ENCODE measurements at places on chromosomes 4 and X.

GRCh38 chr4:139934057-139934707, 219.8 kb downstream of the MAML3 start:
- DNase-seq, result no peak

DNA sequence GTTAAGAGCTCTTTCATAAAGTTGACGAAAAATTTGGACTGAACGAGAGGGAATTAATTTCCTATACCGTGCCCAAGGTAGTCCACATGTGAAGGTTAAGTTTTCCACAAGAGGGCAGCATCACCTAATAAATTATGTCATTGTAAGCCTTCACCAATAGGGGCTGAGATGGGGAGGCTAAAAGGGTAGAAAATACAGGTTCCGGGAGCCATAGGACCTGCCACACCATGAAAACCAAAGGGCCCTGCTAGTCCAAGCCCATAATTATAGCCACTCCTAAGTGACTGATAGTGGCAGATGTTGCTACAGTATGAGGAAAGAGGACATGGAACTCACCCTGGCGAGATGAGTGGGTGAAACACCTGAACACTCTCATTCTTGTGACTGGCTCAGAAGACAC, 122.2 kb downstream of the SHROOM4 start:
- no peak for DNase-seq

GRCh38 chrX:6782831-6783230, 247.9 kb upstream of the VCX3A start:
- no peak for DNase-seq

- no peak for DNase-seq
Measured at GRCh38 chr4:882646-883045, 49.5 kb downstream of the GAK start.

DNA sequence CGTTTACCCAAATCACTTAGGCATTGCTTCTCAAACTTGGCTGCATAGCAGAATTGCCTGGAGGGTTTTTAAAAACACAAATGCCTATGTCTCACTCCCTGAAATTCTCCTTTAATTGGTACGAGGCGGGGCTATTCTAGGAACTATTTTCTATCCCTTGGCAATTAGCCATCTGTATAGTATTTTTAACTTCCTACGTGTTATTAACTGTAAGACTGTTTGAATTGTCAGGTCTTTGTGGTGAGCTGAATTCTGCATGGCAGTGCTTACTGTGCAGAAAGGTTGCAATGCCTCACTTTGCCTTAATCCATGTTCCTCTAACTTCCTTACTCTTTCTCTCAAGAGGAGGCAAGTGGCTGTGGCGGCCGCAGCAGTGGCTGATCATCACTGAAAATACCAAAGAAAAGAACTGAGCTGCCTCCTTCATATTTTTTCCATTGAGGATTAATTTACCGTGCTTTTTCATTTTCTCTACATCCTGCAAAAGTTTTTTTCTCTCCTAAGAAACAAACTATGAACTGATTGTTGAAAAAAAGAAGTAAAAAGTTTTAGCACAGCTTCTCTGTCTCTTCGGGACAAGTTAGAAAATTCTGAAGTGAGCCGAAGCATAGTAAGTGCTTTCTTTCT, at the start of gene SHROOM3:
TSS of gene SHROOM3 (plus strand) at position 329 of the 627 bp plus-strand sequence. CDS start 824 bp downstream, outside the sequence.
- no peak for DNase-seq

DNA sequence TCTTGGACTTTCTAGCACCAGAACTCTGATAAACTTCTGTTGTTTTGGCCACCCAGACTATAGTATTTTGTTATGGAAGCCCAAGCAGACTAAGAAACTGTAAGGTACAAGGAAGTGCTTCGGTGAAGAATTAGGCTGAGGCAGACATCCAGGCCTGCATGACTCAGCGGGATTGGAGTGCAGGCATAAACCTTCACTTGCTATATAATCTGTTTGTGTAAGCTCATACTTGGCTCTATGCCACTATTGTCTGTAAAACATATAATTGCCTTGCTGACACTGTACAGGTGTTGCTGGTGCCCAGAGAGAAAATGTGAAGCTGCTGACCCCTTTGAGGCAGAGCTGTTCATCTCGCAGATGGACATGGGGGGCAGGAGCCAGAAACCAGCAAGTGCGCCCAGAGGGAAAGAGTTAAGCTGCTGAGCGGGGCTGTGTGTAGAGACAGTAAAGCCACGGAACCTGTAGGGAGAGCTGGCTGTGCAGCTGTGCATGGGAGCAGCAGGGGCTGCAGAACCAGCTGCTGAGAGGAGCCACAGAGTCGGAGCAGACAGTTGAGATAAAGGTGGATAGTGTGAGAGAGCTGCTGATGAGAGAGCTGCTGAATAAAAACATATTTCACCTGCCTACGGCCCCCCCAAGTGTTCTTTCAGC, 96.2 kb downstream of the RBM46 start:
- no peak for DNase-seq

DNA sequence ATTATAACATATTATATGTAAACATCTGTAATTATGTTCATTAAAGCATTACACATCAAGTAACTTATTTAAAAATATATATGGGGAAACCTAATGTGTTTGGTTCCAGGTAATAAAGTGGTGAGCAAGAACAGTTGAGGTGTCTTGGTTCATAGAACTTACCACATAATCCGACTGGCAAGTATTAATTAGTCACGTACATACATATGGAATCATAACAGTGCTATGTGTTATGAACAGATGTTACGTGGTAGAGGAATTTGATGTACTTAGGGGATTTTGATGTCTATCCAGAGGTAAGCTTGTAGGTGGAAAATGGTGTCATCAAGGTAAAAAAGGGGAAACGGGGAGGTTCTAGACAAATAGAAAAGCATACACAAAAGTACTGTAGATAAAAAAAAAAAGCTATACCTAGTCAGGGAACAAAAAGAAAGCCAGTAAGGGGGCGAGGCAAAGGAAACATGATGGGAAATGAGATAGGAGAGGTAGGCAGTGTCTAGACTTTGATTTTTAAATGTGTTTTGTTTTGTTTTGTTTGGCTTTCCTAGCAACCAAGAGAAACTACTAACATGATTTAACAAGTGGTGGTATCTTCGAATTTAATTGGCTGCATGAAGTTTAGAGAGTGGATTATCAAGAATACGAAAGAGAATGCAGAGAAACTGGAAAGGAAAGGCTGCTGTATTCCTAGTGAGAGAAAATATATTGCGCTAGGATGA, 12.6 kb downstream of the DMD start:
- DNase-seq, result no peak

DNA sequence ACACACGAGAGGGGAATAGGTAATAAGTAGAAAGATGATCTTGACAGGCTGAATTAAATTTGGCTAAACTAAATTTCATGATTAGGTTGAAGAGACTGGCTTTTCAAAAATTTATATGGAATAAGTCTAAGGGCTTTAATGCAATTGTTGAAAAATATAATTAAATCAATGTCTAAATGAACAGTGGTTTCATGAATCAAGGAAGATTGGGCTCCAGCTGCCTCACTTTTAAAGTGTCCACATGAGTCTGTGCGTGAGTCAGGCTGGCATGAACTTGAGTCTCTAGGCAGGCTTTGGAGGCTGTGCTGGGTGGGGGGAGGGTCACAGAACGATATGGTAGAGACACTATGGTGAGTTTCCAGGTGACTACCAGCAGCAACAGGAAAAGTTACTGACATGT, 111.9 kb downstream of the SORBS2 start:
- DNase-seq, result no peak

DNA sequence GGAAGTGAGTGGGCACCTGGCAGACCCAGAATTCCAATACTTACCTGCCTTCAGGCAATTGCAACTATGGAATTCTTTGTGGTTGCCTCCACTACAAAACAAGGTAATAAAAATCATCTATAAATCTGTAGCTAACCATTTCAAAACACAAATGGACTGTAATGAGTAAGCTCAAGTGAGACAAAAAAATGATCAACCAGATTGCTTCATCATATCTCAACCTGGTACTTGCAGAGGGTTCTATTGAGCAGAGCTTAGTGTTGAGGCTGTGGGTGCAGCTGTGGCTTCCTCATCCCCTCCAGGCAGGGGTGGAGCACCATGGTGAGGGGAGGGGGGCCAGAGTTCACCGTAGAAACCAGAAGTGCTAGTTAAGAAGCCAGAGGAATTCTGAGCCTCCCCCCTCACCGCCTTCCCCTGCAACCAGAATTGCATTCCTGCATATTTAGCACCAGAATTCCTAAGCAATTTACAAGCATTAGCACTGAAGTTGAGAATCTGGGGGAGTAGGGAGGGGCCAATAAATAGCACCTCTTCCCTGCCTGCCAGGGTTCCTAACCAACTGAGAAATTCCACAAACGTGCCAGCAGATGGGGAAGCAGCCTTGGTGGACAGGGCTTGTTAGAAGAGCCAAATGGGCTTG, 11.5 kb downstream of the CTAG1A start:
- no peak for DNase-seq

DNA sequence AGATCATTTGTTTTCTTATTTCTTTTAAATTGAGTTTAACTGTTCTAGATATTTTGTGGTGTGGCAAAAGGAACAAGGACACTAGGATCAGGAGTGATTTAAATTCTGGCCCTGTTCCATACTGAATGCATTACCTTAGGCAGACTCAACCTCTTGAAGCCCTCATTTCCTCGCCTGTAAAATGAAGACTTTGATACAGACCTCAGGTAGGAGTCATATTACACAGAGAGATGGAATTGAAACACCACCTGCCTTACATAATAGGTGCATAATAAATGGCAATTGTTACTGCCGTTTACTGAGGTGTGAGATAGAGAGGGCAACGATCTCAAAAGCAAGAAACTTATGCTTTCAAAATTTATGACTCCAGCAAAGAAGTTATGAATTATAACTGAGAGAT, 28.2 kb upstream of the RASSF6 start:
- DNase-seq, result no peak

DNA sequence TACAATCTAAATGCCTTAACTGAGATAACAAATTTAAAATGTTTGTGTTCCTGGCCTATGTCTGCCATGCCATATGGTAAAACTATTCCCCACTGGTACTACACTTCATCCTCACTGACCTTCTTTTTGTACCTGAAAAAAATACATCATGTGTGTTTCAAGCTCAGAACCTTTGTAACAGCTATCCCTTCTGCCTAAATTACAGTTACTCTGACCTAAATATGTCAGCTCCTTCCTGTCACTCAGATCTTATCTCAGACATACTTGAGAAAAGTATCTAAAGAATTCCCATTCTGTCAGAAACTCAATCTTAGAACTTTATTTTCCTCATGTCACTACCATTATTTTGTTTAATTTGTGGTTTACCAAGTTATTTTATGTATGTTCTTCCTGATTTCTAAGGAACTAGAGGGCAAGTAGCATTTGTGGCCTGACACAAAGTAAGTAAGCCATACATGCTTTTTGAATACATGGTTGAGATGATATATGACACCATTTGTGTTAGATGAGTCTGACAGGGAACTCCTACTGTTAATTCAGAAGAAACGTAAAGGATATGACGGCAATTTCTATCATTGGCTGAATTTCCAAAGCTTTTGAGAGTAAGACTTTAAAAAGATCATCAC, 456.5 kb upstream of the NDST3 start:
- DNase-seq, result no peak

- no peak for DNase-seq
Measured at GRCh38 chr4:55636656-55636999, 530 bp upstream of the NMU start.

DNA sequence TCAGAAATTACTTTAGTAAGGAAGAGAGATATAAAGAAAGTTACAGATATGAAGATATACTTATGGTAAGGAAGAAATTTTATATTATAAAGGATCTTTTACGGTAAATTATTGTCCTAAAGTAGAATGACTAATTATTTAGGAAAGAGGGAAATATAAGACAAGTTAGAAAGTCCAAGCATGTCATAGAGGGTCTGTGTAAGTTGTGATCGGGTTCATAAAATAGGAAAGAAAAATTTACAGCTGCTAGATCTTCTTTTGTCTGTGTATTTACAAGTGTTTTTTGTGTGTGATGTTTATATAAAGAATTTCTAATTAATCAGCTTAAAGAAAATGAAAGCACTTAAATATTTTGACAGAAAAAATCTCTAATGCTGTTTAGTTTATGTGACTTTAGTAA, 1054.9 kb upstream of the DIAPH2 start:
- DNase-seq, result no peak

- no peak for DNase-seq
Measured at GRCh38 chrX:143632625-143633410, 3.1 kb downstream of the SLITRK4 start.

- DNase-seq, result no peak
Measured at GRCh38 chrX:136828830-136829229, 48.1 kb upstream of the ARHGEF6 start.

- DNase-seq, result no peak
Measured at GRCh38 chr4:156006192-156006591, 52.5 kb upstream of the CTSO start.

DNA sequence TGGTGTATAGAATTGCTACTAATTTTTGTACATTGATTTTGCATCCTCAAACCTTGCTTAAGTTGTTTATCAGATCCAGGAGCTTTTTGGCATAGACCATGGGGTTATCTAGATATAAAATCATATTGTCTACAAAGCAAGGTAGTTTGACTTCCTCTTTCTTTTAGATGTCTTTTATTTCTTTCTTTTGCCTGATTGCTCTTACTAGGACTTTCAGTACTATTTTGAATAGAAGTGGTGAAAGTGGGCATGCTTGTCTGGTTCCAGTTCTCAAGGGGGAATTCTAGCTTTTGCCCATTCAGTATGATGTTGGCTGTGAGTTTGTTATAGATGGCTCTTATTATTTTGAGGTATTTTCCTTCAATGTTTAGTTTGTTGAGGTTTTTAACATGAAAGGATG, 187.9 kb upstream of the LCORL start:
- no peak for DNase-seq

GRCh38 chr4:113325876-113326615, 276.6 kb downstream of the ANK2 start:
- DNase-seq, result no peak

DNA sequence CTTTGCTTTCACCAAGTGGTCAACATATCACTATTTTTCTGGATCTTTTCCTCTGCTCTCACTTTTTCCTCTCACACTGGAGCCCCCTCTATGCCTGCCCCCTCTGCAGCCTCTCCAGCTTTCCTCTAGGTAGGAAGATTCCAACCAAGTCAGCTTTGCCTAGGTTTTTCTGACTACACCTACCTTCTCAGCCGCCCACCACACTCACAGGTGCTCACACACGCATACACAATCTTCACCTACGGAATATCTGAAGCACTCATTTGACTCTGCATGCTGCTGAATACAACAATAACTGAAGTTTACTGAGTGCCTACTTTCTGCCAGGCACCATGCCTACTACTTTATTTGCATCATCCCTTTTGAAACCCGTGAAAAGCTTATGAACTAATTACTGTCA, 328.0 kb downstream of the PPP3CA start:
- peak; percentile 3 for DNase-seq
